ENCODE measurements at places on chromosomes 7 and 10.
A peak's percentile ranks its signal among the peaks of the same experiment; 100 is the strongest.

- DNase-seq = no peak
Observed at GRCh38 chr10:9274206-9274755, 1219.8 kb downstream of the GATA3 start.

DNA sequence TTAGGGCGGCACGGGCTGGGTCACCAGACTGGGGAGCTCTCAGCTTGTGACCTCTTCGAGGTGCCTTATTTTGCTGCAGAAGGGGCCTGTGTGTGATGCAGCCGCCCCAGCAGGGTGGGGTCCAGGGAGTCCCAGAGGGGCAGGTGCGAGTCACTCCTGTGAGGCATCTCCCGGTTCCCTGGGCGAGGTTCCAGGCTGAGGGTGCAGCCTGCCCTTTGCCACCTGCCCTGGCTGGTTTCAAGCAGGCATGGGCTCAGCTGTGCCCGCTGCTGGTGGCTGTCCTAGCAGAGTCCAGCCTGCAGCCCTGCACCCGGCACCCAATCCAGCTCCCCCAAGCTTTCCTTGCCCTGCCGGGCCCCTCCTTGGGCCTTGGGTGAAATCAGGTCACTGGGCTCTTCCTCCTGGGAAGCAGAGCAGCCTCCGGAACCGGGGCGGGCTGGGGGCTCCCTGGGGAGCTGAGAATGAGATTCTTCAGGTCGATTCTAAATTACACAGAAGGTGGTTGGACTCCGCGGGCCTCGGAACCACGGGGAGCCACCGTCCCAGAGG lies 64.8 kb downstream of the PWWP2B start:
- DNase-seq = no peak

GRCh38 chr10:110209454-110209925 lies 2.1 kb downstream of the MXI1 start:
- DNase-seq = peak; percentile 61

- no peak for DNase-seq
Observed at GRCh38 chr10:79898597-79899325, 50.1 kb downstream of the SFTPD start.

- no peak for DNase-seq
Observed at GRCh38 chr7:69395061-69395714, 203.1 kb upstream of the AUTS2 start.

- no peak for DNase-seq
Observed at GRCh38 chr7:1235501-1236131, 2.9 kb downstream of the UNCX start.

DNA sequence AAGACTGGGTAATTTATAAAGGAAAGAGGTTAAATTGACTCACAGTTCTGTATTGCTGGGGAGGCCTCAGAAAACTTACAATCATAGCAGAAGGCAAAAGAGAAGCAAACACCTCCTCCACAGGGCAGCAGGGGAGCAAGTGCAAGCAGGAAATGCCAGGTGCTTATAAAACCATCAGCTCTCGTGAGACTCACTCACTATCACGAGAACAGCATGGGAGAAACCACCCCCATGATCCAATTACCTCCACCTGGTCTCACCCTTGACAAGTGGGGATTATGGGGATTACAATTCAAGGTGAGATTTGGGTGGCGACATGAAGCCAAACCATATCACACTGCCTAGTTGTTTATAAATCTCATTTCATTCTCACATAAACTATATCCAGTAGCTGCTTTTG lies 28.0 kb upstream of the CPN1 start:
- peak; percentile 9 for DNase-seq

All from stimulated activated naive CD8-positive, alpha-beta T cell treated with anti-CD3 and anti-CD28 coated beads, Interleukin-15, amount 100 ng/mL, for 72 hours (primary cell).